ENCODE measurements at places on chromosomes 2 and 18.

DNA sequence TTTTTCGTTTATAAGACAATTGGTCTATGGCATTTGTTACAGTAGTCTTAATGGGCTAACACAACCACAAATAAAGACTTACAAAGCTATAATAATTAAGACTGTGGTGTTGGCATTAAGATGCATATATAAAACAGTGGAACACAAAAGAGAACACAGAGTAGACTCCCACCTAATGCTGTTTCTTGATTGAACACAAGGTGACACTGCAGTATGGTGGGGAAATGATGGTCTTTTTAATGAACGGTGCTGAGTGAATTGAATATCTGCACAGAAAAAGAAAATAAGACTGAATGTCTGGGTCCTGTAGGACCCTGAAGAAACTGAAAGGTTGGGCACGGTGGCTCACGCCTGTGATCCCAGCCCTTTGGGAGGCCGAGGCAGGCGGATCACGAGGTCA, 1136.6 kb upstream of the NXPH2 start:
- DNase-seq = no peak

- no peak for DNase-seq
Measured at GRCh38 chr2:149715894-149716293, 128.3 kb upstream of the MMADHC start.

DNA sequence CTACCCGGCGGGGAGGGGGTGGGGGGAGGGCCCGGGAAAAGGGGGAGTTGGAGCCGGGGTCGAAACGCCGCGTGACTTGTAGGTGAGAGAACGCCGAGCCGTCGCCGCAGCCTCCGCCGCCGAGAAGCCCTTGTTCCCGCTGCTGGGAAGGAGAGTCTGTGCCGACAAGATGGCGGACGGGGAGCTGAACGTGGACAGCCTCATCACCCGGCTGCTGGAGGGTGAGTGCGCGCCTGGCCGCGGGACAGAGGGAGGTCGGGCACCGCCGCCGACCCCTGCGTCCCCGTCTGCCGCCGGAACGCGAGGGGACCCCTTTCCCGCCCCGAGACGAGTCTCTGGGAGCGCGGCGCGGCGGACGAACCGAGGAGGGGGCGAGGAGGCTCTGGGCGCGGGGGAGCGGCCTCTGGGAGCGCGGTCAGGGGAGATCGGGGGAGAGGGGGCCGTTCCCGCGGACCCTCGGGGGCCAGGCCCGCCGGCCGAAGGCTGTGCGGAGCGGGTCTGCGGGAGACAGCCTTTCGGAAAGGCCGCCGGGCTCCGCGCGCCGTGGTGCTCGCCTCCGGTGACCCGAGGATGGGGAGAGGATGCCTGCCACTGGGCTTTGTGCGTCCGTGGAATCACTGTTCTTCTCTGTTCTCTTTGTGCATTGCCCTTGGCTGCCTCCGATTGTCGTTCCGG, 463 bp downstream of the PPP1CB start:
- DNase-seq = peak; percentile 34

GRCh38 chr2:191064590-191064989, 50.6 kb upstream of the STAT1 start:
- DNase-seq = no peak

- no peak for DNase-seq
Measured at GRCh38 chr2:168884975-168885374, 5.3 kb downstream of the SPC25 start.

GRCh38 chr18:74476140-74476539, 19.0 kb upstream of the DIPK1C start:
- DNase-seq = peak; percentile 24

DNA sequence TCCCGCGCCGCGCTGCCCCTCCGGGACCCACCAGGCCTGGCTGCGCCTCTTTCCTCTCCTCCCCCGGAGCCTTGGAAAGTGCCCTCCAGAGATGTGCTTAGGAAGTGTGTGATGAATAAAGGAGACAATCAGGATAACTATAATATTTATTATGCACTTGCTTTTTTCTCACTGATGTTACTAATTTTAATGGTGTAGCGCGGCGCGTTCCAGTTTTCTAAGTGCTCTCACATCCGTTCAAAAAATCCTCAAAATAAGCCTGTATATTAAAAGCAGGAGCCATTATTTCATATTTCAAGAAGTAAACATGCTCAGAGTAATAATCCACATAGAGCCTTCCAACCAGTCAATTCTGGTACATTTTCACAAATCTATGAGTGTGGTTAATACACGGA, 941 bp upstream of the MPPE1 start:
- no peak for DNase-seq

DNA sequence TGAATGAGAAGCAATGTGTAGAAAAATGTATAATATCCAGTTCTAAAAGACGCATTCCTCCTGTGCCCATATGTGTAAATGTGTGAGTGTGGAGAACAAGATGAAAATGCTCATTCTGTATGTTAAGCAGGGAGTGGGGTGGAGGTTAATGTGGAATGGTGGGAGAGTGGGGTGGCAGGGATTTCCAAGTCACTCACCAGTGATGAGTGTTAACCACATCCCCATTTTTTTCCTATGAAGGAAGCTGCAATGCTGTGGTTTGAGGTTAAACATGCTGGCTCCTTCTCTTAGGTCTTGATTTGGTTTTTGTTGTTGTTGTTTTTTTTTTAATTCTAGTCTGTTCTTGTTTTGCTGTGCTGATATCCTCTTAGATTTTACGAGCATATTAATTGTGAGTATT, 169.4 kb downstream of the NEDD4L start:
- DNase-seq = no peak

GRCh38 chr2:61074100-61074499, 8.4 kb downstream of the SANBR start:
- no peak for DNase-seq

DNA sequence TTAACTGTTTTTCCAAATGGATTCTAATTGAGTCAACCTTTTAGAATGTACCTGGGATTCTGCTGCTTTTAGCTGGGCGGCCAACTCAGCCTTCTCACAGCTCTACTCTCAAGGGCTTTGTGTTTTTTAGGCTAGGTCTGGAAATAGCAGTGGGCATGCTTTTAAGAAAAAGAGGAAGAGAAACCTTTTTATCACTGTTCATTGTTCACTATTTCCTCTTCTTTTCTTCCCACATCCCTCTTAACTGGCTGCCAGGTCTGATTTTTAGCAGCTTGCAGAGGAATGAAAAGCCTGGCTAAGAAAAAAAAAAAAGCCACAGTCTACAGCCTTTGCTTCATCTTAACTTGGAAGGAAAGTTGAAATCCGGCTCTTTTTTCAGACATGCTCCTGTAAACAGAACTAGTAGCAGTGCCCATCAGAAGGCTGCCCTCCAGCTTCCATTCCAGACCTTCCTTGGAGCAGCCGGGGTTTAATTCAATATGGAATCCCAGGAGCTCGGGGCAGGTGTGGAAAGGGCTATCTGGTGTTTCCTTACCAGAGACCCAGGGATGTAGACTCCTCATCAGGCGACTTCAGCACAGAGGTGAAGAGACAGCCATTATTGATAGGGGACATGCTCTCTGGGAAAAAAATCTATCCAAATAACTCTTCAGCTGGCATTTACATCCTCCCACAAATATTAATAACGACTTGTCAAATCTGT, 230.7 kb downstream of the MYO3B start:
- DNase-seq = no peak

- DNase-seq = no peak
Measured at GRCh38 chr2:120720231-120720630, 15.4 kb upstream of the GLI2 start.

DNA sequence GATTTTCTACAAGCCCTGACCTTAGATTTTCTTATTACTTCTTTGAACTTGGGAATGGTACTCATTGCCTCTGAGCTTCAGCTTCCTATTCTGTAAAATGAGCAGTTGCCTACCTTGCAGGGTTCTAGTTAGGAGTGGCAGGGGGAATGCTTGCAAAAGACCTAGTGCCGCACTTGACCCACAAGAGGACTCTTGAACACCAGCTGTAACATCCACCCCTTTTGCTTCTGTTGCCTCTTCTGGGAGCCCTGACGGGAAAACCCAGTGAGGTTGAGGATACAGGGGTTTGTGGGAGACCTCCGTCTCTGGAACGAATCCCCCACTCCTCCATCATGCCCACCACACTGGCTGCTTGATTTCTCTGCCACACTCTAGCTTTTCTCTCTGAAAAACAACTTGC, 27.1 kb upstream of the LBH start:
- DNase-seq = no peak

GRCh38 chr2:20796374-20796791, 26.5 kb downstream of the LDAH start:
- DNase-seq = no peak

DNA sequence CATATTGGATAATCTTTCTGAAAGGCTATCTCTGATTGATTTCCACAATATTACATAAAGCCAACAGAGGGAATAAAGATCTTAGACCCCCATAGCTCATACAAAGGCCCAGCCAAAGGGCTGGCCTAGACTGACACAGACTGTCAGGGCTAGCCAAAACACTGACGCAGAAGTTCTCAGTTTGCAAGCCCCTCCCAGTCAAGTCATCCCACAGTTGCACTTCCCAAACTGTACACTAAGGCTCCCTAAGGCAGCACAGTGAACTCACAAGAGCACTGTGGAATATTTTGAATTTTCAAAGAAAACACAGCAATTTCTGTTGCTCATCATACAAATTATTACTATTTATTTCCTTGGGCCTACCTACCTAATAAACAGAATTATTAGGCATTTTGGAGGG, 244.9 kb downstream of the SP3 start:
- no peak for DNase-seq

DNA sequence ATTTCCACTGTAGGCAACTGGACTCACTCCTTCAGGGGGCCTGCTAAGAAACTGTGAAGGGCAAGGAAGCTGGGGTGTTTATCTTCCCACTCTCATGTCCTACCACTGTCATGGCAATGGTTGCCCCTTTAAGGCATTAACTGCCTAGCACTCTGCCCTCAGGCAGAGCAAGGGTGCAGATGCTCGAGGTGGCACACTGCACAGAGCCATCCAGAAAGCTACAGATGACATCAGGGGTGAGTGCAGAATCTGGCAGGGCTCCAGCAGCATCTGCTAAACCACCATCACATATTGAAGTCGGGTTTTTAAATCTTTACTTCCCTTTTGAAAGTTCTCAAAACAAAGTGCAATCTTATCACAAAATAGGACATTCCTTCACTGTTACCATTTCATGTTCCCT, 75.4 kb downstream of the RAPGEF4 start:
- no peak for DNase-seq

DNA sequence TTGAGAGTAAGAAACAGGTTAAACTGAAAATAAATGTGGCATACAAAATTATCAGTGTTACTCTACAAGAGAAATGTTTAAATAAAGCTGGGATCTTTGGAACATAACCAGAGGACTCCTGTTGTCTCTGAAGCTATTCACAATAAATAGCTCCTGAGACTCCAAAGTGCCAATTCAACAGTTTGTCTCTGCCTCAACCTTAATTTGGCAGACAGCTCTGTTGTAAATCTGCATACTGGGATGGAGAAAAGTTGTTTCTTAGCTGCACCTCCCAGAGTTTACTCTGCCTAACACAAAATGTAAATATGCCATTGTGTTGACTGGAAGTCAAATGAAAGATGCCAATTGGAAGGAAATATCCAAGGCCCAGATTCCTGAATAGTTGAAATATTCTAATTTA, 238.5 kb upstream of the EPHA4 start:
- no peak for DNase-seq

DNA sequence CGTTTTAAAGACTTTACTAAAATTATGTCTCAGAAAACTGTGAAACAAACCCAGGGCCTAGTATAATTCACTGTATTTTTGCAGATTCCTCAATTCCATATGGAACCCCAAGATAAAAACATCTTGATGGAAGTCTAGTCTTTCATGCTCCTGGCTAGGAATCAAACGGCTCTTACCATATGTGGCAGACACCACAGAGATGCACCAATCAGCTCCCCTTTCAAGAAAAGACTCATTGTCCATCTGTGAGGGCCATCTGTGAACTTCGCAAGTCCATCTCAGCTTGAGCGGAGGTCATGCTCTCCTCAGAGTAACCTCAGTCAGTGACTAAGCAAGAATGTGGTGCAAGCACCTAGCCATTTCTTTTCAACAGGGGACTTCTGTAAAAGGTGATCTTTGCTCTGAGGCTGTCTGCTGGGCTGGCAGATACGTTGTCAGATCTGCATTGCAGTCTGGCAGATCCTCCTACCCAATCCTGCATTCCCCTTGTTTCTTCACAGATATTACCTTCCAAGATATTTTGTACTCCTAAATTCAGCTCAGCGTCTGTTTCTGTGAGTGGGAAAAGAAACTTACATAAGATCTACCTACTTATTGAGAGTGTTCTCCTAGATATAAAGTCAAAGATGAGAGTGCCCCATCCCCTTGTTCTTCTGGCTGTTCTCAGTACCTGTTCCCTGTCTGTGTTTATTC, 419.3 kb downstream of the SPAG16 start:
- DNase-seq = no peak

GRCh38 chr2:226891780-226892590, 56.1 kb downstream of the RHBDD1 start:
- no peak for DNase-seq

- peak; percentile 21 for DNase-seq
Measured at GRCh38 chr2:109736177-109736827, 57.8 kb upstream of the RGPD5 start.

- DNase-seq = no peak
Measured at GRCh38 chr2:122929347-122929746, 1095.7 kb upstream of the CNTNAP5 start.

DNA sequence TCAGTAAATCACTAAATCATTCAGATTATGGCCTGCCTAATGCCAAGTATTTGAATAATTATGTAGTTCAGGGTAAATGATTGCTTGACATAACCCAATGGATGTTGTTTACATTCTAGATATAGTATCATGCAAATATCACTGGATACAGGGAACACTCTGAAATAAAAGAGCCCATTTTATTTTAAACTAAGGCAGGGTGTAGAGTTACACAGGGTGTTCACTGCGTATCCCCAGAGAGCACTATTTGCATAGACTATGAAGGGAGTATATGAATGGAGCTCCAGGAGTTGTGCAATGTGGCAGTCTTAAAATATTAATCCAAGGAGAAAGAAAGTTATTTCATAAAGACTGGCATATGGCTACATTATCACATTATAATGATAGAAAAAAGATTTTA, 701.1 kb upstream of the KLHL29 start:
- no peak for DNase-seq

DNA sequence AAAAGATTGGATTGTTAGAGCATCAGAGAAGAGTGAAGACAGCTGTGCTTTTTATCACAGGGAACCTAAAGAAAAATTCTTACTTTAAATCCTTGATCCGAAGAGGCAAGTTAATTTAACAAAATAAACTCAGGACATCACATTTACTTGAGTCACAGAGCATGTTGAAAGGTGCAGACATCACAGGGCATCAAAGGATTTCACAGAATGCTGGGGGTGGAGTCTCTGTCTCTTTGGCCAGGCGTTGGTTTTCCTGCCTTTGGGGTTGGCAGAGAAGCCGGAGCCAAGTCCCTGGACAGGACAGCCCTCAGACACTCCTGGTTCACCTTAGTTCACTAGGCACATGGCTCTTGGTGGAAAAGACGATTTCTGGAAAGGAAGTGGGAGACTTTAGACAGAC, 56.3 kb downstream of the SH3RF3 start:
- no peak for DNase-seq

DNA sequence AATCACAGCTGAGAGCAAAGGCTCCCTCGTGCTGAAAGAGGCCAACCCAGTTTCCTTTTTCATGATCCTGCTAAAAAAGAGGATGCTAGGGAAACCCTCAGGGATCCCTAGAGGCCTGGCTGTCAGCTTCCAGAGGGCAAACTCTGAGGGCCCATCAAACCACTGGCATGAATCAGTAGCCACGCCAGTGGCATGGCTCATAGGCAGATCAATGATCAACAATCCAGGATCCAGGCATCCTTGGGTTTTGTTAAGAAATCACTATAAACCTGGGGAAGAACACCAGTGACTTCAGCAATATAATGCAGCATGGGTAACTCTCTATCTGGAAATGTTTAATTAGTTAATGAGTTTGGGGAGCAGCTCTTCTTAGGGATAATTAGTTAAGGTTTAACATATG, 286.5 kb downstream of the C1D start:
- DNase-seq = no peak

Measured in substantia nigra (tissue), 51 donors.